ENCODE measurements at places on chromosomes 2 and 18.
A peak's percentile ranks its signal among the peaks of the same experiment; 100 is the strongest.

DNA sequence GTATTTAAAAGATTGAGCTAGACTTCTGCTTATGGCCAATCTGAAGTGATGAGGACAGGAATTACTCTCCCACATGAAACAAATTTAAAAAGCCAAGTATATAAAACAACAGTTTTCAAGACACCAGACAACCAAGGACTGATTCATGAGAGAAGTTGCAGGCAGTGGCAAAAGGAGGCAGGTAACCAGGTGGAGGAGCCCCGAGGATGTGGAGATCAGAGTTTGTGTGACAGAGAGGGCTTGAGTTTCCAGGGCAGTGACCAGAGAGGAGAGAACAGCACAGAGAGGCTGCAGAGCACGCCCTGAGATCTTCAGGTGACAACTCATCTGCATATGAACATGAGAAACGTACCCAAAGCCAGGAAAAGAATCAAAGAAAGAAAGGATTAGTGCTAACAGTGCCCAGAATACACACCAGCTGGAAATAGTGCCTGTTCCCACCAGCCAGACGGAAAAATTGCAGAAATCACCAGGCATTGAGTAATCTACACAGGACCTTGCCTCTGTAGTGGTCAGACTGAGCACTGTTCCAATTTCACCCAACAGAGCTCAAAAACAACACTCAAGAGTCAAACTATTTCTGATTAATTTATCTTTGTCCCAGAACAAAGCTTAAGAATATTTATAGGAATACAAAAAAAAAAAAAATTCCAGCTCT, 173.1 kb downstream of the SEPTIN10 start:
- no peak for DNase-seq

DNA sequence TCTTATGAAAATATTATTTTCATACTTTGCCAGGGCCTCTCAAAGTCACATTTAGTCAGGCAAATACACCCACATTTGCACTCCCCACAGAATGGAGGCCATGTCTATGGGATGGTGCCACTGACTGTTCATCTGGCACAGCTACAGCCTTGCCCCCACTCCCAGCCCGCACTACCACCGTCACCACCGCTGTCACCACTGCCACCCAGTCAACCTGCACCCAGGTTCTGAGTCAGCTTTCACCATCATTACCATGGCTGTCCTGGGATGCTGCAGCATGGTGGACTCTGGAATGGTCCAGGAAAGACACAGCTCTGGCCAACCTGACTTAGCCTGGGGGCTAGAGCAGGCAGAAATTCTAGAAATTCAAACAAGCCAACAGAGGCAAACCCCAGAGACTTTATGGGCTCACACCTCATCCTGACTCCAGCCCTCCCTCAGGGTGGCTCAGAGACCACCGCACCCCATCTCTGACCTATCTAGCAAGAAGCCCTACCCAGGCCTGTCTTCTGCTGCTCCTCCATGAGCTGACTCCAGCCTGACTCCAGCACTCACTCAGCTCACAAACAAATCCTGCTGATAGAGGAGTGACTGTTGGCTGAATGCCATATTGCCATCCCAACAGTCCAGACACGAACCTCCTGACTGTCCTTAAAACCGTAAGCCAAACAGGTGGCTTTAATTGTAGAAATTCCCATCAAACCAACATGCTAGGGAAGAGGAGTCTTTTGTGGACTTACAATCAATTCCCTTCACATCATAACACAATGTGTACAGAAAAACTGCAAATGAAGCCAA, 28.0 kb downstream of the DNER start:
- no peak for DNase-seq

DNA sequence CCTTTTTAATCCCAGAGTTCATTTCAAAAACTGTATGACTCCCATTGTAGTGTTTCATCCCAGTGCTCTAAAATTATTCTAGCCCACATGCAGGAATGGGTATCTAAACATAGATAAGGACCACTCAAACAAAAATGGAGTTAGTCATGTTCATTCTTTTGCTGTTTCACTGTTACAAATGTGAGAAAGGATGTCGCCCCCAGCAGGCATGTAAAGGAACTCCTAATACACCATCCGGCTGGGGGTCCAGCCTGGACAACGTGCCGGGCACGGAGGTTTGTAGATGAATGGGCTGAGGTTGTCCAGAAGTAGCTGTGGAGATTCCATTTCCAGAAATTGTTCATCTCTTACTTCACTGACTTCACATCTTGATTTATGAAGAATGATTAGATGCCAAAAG, 101.9 kb upstream of the RAB12 start:
- no peak for DNase-seq

GRCh38 chr2:129393816-129394215, 585.6 kb upstream of the RAB6C start:
- no peak for DNase-seq

- DNase-seq = no peak
These were observed 73.6 kb upstream of the RBM44 start for GRCh38 chr2:237724811-237725478.

DNA sequence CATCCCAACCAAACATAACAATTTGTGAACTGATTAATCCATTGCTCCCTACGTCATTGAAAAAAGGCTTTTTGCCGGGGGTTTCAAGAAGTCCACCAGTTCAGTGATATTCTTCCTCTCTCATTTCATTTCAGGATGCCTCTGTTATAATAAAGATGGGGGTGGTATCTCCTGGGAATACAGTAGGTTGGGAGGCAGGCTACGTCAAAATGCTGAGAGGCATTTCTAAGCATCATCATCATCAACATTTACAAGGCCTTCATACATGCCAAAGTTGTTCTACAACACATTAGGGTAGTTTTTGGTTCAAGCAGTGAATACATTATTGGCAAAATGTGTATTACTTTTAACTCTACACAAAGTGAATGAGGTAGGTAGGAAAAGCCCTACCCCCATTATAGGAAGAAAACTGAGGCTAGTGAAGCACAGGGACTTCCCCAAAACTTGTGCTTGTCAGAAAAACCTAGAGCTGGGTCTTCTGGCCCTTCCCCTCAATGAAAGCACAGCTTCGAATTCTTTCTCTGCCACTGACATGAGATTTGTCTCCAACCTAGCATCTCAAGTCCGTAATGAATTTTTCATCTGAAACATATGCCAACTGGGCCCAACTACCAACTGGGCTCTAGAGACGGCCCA, 11.3 kb downstream of the OSR1 start:
- DNase-seq = no peak

GRCh38 chr2:187422282-187422681, 25.8 kb downstream of the CALCRL start:
- no peak for DNase-seq

DNA sequence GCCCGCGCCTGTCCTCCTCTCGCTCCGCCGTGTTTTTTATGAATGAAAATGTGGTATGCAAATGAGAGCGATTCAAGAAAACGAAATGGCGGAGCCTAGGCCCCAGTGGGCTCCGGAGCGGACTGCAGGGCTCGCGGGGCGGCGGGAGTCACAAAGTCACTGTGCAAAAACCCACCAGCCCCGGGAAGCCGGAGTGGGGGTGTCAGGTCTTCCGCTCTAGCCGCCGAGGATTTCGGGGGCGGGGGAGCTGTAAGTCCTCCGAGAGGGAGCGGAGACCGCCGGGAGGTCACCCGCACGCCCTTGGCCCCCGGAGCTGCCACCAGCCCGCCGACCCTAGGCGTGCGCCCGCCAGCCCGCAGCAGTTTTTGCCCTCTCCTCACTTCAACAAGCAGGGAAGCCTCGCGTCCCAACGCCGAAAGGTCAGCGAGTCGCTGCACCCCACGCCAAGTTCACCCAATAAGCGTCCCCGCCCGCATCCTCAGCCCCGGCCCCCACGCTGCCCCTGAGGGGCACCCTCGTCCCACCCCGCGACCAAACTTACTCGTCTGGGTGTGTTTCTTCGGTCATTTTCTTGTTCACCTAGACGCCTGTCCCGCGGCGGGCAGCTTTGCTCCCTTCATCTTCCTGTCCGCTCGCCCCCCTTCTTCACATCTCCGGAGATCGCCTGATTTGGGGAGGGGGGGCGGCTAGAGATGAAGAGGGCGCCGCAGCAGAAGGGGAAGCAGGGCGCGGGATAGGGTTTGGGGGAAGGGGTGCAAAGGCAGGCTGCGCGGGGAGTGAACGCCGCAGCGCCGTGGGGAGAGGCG, 775 bp downstream of the SPRED2 start:
- peak; percentile 77 for DNase-seq

DNA sequence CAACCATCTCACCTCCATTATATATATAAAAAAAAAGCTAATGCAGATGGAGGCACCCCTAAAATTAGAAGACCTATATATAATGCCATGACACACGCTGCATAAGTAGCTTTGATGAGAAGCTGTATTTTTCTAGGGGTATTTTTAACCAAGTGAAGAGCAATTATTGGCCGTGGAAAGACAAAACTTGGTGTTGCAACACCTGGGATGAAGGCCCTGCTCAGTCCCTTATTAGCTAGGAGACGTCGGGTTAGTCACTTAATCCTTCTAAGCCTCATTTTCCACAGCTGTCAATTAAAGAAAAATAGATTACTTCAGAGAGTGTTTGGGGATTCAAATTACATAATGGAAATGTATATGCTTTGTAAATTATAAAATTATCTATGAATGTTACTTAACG, 63.0 kb downstream of the WDR75 start:
- no peak for DNase-seq

DNA sequence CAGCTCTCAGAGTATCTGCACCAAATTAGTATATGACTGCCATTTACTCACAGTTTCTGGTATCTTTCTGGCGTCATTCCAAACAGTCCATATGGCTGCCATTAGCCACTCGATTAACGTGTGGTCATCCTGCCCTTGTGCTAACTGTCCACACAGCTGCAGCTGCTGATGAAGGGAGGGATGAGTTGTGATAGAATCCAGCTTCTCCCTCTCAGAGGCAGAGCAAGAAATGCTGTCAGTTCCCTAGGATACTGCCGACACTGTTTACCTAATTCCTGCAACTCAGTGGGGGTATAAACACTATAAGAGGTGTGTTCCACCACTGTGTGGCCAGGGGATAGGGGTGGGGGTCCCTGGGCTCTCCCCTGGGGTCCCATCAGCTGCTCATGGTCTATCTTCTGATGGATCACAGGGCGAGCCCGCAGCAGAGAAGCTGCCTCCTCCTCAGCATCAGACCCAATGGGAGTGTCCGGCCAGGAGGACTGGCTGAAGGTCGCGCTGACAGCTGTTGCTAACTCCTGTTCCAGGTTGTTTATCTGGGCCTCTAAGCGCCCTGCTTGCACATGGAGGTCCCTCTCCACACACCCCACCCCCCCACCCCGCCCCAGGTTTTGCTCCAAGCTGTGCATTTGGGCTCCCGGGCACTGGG, 17.3 kb upstream of the KLHL23 start:
- peak; percentile 10 for DNase-seq

- DNase-seq = no peak
These were observed 27.5 kb upstream of the C18orf32 start for GRCh38 chr18:49514577-49514976.

- DNase-seq = no peak
These were observed 86.2 kb upstream of the COL5A2 start for GRCh38 chr2:189265696-189266320.

GRCh38 chr2:15990151-15991101, 50.1 kb downstream of the MYCN start:
- DNase-seq = no peak

GRCh38 chr2:238695538-238695937, 152.3 kb upstream of the TWIST2 start:
- no peak for DNase-seq

DNA sequence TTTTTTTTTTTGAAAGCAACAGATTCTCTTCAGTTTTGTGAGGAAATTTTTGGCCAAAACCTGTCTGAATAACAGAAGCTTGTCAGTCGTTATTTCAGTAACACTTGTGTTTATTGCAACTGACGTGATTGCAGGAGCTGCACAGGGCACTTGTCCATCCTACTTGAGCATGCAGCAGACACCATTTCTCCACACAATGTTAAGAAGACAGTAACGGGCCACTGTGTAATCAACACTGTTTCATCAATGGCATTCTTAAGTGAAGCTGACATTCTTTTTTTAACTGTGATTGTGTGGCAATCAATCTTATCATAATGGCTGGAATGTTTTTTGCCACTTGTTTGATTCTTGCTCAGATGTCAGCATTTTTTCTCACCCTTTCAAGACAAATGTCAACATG, 50.1 kb upstream of the PIEZO2 start:
- DNase-seq = no peak

DNA sequence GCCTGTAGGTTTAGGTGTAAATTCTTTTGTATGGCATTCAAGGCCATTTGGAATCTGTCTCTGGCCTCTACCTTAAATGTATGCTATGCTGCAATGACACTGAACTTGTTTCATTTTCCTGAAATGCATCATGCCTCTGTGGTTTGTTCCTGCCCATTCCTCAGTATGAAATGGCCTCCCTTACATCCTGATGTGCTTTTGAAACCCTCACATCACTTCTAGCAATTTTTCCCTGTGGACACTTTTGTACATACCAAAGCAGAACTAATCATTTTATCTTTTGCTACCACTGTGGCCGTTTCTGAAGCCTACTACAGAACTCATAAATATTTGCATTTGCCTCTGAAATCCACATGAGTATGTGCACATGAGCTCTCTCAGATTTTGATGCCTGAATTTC, 557.2 kb downstream of the ERBB4 start:
- no peak for DNase-seq

- DNase-seq = no peak
These were observed 1.5 kb upstream of the SPTBN1 start for GRCh38 chr2:54454548-54455130.

DNA sequence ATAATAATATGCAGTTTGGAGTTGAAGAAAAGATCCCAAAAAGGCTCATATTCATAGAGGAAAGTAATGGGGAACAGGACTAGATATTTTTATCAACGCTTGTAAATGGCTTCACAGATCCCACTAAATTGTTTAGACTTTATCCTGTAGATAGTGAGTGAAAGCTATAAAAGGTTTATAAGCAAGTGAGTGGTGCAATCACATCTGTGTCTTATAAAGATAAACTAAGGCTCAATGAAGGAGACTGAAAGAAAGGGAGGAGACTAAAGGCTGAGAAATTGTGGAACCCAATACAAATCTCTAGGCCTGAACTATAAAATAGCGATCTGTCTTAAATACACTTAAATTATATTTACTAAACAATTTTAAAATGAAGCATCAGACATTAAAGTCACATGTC, 7.7 kb downstream of the SP3 start:
- DNase-seq = no peak

- DNase-seq = no peak
These were observed 35.7 kb downstream of the DYNAP start for GRCh38 chr18:54626779-54627178.

- DNase-seq = no peak
These were observed 103.6 kb upstream of the SMAD2 start for GRCh38 chr18:48033790-48034650.

DNA sequence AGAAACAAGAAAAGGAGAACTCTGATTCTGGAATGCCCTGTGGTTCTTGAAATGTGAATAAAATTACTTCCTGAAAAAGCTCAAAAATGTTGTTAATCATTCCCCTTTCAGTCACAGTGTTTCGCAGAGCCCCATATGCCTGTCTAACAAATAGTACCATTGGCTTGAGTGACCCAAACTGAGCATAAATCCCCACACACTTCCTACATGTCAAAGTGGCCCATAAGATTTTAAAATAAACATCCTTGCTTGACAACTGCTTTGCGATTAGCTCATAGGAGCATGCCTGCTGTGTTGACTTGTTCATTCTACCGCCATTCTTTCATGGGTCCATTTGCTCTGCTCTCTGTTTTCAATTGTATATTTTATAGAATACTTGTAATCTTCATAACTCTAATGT, 377.8 kb upstream of the SMIM21 start:
- no peak for DNase-seq

Data from hypothalamus (tissue), 51 donors.